NT2/D1 (cell line): ENCODE measurements at places on chromosomes 3 and 15.

- DNase-seq = no peak
These were observed 10.0 kb upstream of the ATP2B2 start for GRCh38 chr3:10515396-10515795.

DNA sequence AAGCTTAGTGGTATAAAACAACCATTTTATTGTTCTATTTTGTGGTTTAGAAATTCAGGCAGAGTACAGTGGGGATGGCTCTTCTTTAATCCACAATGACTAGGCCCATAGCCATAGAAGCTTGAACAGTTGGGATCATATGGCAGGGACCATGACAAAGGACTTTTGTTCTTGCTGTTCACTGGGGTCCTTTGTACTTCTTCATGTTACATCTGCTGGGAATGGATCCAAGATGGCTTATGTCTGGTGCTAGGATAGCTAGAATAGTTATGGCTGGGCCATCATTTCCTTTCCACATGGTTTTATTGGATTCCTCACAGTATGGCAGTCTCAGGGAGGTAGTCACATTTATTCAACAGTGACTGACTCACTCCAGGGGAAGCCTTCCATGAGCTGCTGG, 427.9 kb upstream of the AGTR1 start:
- no peak for DNase-seq

DNA sequence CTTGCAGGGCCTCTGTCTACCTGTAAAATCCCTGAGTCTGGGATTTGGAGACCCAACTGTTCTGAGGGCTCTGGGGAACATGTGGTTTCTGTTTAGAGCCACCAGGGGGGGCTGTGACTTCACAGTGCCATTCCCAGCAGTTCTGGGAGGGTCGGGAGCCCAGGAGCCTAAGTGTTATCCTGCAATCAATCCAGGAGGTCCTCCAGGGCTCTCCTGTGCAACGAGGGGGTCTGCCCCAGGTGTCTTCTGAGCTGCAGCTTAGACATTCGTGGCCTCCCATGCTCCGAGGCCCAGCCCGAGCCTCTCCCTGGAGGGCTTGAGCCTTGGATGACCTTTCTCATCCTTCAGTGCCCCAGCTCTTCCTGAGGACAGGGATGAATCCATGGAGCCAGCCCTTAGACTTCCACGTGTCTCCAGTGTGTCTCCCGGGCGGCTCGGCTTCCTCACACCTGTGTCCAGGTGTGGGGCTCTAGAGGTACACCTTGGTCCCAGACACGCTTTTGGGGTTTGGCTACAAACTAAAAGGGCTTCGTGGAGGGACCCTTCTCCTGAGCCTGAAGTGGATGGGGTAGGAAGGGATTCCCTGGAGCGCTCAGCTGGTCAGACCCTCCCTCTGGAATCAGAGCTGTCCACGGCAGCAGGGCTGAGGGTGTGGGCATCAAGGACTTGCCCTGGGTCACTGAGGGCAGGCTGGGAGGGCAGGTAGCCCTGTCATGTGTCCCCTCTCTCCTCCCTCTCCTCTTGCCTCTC, 20.3 kb upstream of the ABTB1 start:
- DNase-seq = peak; percentile 70

GRCh38 chr3:15757824-15758223, 40.0 kb downstream of the ANKRD28 start:
- no peak for DNase-seq

GRCh38 chr3:42692667-42693529, 7.6 kb downstream of the KLHL40 start:
- no peak for DNase-seq

GRCh38 chr3:17070161-17070959, 185.6 kb downstream of the PLCL2 start:
- no peak for DNase-seq

DNA sequence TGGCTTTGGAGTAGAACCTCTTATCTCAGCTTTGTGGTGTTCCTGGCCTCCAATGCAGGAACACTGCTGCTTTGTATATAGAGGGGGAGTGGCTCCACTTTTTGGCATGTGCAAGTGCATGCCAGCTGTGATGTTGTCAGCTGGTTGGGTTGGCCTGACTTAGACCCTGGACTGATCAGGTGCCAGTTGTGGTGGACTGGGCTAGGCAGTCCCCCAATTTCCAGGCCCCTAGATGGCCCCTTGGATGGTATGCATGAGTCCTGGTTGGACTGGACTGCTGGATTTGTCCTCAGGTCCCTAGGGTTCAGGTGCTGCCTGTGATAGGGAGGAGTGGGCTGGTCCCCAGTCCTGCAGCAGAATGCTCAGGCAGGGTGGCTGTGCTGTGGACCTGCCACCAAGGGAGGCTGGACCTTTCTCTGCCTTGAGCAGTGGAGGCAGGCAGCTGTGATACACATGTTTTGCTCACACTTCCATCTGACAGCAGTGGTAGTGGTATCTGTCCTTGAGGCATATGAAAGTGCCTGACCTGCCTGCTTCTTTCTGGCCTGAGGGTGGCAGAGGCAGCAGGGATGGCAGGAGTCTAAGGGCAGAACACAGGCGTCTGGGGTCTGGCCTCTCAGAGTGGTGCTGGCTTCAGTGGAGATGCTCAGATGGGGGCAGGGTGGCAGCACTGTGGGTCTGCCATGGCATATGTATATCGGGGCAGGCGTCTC, 74.8 kb downstream of the STXBP5L start:
- no peak for DNase-seq

- DNase-seq = no peak
These were observed 22.7 kb downstream of the LARP6 start for GRCh38 chr15:70831094-70831911.

GRCh38 chr3:175260145-175260794, 401.1 kb downstream of the NAALADL2 start:
- DNase-seq = no peak

GRCh38 chr15:35211240-35211902, 126.3 kb upstream of the NANOGP8 start:
- no peak for DNase-seq

DNA sequence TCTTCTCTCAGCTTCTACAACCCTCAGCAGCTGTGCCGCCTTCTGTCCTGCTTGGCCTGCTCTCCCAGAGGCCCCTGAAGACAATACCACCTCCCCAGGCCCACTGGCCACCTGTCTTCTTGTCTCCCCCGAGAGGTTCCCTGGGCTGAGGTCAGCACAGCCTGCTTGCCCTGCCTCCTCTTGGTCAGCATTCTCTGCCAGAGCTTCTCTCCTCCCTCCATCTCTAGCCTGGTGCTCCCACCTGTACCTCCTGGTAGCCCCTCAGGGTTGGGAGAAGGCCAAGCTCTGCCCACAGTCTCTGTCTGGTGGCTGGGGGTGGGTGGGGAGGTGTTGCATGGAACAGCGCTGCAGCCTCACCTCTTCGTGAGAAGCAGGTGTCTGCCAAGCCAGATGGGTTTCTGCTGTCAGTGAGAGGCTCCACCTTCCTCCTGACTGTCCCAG, 5.6 kb upstream of the ISLR start:
- DNase-seq = no peak

DNA sequence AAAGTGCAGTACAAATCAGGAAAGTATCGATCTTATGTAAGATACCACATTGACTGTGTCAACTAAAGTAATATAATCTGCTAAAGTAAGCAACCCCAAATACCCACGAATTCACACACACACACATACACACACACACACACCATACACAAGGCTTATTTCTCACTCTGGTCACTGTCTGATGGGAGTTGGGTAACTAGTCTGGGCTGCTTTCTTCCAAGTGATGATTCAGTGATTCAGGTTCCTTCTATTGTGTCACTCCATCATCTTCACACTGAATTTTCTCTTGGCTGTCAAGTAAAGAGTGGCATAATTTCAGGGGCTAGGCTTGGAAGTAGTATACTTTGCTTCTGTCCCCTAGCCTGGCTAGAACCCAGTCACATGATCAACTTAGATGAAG, 104.8 kb upstream of the CCDC54 start:
- DNase-seq = no peak

- DNase-seq = no peak
These were observed 12.3 kb upstream of the KPNA4 start for GRCh38 chr3:160577556-160578195.

DNA sequence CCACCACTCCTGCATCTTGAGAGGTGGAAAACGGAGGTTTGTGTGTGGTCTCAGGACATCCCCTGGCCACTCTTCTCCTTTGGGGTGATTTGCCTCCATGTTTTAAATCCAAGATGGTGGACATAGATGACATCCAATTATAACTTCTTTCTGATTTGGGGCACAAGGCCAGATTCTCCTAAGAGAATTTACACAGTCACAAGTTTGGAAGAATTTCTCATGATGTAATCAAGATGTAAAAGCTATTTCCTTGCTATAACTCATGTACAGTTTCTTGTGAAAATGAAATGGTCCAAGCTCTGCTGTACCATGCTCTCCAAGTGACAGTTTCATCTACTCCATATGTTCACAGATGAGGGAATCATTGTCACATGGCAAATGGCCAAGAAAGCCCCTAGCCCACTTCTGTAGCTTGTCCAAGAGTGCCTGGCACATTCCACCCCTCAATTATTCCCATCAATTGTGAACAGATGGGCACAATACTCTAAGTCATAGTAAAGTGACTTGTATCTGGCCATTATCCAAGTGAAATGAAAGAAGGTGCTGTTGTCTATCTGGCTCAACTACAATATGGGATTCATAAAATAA, 134.6 kb upstream of the ROPN1 start:
- DNase-seq = no peak

- no peak for DNase-seq
These were observed 4.2 kb upstream of the FGF7 start for GRCh38 chr15:49418811-49419210.

- DNase-seq = no peak
These were observed 61.0 kb downstream of the TPRG1 start for GRCh38 chr3:189232790-189233189.

DNA sequence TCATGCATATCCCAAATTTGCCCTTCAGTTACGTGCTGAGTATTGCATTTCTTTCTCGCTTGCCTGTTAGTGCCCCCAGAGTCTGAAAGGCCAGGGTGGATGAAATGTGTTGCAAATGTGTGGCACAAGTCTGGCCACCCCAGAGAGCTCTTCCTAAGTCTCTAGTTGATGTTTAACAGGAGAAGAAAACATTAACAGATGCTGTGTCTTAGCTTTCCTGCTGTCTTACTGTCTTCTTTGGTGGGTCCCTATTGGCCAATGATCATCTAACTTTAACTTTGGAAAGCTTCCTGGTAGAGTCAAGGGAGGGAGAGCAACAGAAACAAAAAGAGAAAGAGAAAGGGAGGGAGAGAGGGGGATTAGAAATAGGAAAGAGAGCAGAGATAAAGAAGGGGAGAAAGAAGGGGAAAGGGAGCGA, 76.7 kb upstream of the P3H2 start:
- DNase-seq = no peak

DNA sequence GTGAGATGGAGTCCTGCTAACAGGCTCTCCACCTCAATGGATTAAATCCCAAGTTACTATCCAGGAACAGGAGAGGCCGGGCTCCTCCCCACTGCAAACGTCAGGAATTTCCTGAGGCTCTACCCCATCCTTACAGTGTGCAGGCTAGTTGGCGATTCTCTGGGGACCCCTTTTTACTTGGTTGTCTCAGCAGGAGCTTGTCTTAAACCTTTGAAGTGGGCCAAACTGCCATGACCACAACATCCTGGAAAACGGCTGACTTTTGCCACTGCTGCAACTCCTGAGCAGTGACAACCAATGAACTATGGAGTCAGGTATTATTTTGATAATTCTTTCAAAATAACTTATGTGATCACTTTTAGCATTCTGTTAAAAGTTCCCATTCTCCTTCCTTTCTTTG, 440.9 kb upstream of the CCDC54 start:
- DNase-seq = no peak

GRCh38 chr3:186442162-186442561, 80.1 kb upstream of the DGKG start:
- no peak for DNase-seq

DNA sequence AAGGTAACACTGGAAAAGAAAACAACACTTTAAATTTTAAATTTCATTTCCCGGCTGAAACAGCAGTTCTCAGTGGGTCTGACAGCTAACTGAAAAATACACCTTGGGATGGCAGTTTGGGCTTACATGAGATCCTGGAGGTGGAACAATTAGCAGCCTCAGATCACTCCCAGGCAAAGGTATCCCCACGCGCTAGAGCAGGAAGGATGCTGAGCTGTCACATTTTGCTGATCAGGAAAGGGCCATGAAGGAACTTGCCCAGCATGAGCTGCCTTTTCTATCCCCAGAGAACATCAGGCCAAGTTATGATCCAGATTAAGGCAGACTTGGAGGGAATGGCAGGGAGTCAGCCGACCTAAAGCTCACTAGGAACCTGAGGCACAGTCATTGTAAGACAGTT, 204.8 kb upstream of the SLC2A2 start:
- DNase-seq = no peak

DNA sequence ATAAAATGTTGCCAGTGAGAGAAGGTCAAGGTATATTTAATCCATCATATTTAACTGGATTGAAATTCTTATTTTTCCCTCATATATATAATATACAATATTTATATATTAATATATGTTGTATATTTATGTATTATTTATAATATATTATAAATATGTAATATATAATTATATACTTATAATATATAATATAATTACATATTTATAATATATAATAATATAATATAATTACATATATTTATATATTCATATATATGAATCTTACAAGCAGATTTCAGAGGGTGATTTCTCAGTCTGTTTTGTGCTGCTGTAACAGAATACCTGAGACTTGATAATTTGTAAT, 52.7 kb upstream of the TLE3 start:
- DNase-seq = no peak

DNA sequence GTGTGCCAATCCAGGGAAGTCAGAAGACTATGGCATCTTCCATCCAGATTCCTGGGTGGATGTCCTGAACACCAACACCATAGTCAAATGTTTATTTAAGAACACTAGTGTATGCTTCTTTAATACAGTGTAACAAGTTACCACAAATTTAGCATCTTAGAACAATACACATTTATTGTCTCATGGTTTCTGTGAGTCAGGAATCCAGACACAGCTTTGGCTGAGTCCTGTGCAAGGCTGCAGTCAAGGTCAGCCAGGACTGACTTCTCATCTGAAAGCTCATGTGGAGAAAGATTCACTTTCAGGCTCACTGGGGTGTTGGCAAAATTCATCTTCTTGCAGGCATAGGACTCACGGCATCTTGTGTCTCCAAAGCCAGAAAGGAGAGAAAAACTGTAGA, 143.4 kb downstream of the ANXA2 start:
- no peak for DNase-seq

GRCh38 chr3:105322570-105323273, 44.0 kb upstream of the ALCAM start:
- no peak for DNase-seq

- no peak for DNase-seq
These were observed 187.3 kb upstream of the ATP11B start for GRCh38 chr3:182605882-182606611.

DNA sequence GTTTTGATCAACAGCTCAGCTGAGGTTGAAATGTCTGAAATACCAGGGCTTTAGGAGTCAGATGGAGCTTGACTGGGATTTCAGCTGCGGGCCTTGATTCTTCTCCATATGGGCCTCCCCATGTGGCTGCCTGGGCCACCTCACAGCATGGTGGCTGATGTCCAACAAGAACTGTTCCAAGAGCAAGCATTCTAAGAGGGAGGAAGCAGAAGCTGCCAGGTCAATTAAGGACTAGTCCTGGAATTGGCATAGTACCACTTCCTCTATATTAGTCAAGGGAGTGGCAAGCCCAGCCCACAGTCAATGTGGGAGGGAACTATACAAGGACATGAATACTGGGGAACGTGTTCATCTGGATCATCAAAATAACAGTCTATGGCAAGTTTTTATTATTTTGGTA, 181.7 kb upstream of the ANKRD28 start:
- no peak for DNase-seq
